ENCODE measurements at places on chromosomes 6 and 20. TPM values are rescaled to one million over a fixed set of nuclear protein-coding genes. Genes with fewer than 3 reads are reported as not detected.

TAF8 gene
- 28.4 TPM for total RNA-seq

DACT2 gene
- not detected for total RNA-seq

ADGRB3 gene
- total RNA-seq: 2.6 TPM

ECI2 gene
- 83.3 TPM for total RNA-seq

MOG gene
- not detected for total RNA-seq

SLC4A11 gene
- total RNA-seq: 0.33 TPM

DDX27 gene
- total RNA-seq: 28.8 TPM

GZF1 gene
- total RNA-seq: 17.2 TPM

ADAM33 gene
- 41.8 TPM for total RNA-seq

NRSN1 gene
- 0.34 TPM for total RNA-seq

RNF5 gene
- total RNA-seq: 46.5 TPM
